ENCODE measurements at places on chromosomes 7 and 10.

GRCh38 chr10:106341356-106341755 is 823.1 kb downstream of the SORCS1 start:
- DNase-seq, result no peak

DNA sequence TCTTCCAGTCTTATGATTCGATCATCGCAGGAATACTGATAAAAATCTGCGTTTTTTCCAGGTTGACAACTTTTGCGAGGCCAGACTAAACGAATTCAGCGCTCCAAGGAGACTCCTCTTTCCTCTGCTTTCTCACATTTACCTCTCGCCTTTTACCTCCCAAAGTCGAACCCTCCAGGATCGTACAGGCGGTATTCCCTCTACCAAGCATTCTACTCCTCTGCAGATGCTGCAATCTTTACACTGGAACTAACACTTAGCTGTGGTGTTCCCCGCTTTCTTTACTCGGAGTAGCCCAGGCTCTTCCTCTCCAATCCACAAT is 449 bp downstream of the NUDT5 start:
- DNase-seq, result no peak

GRCh38 chr7:138885383-138886147 is 87.6 kb upstream of the ATP6V0A4 start:
- DNase-seq, result no peak

- DNase-seq, result no peak
Observed at GRCh38 chr7:70627461-70627860, 504.5 kb upstream of the GALNT17 start.

GRCh38 chr10:119474606-119475005 is 67.9 kb downstream of the RGS10 start:
- no peak for DNase-seq
